ENCODE measurements at places on chromosomes 6 and 20. TPM values are rescaled to one million over a fixed set of nuclear protein-coding genes. Genes with fewer than 3 reads are reported as not detected.

The RAET1G gene
- total RNA-seq = 2.2 TPM

The ZKSCAN4 gene
- total RNA-seq = 19.0 TPM

DNA sequence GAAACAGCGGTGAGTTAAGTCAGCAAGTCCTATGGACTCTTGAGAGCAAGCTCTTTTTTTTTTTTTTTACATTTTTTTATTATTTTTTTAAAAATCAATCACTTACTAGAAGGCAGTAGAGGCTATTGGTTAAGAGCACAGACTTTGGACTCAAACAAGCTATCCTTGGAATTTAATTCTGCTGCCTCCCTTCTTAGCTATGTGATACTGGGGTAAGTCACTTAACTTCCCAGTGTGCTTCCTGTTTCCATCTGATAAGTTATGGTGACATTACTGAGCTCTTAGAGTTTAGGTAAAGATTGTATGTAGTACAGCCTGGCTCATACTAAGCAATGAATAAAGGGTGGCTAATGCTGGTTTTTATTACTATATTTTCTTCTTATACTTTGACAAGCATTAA, 770.5 kb upstream of the FLRT3 start:
- DNase-seq = no peak

DNA sequence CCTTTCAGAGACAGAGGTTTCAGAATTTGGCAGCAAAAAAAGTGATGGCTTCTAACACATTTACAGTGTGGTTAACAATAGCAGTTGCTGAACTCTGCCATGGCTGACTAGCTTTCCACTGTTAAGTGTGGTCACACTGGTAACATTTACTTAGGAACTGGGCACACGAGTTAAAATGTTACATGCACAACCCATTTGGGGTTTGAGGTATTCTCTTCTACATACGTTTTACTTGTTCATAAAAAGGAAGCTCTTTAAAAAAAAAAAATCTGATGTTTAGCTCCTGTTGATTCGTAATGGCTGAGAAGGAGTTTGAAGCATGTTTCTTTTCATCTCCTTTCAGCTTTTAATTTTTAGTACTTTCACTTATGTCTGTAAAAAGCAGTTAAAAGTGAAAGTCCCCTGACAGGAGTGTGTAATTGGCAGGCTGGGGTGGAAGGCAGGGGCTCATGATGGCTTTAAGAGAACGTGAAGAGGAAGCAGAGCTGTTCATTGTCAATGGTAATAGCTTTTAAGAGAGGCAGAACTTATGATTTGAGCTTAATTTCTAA, 245.9 kb downstream of the FARS2 start:
- no peak for DNase-seq

GRCh38 chr6:46816626-46817025, 23.4 kb downstream of the MEP1A start:
- no peak for DNase-seq

DNA sequence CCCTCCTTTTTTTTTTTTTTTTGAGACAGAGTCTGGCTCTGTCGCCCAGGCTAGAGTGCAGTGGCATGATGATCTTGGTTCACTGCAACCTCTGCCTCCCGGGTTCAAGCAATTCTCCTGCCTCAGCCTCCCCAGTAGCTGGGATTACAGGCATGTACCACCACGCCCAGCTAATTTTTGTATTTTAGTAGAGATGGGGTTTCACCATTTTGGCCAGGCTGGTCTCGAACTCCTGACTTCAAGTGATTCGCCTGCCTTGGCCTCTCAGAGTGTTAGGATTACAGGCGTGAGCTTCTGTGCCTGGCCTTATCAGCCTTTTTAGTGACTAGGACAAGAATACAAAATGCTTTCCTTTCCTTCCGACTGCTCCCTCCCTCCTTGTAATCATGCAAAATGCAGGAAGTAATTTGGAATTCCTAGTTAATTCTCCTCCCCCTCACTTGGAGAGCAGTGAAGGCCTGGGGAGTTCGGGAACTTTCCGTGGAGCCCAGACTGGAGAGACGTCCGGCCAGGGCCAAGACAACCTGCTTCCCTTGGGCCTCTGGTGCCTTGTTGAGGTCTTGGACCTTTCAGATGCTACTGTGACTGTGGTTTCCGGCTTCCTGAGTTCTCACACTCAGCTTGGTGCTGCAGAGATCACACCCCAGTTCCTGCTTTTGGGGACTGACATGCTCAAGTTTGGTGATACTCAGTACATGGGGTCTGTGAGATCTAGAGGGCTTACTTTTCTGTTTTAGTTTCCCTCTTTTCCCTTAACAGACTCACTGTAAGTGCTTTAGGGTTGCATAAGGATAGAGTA, 3.9 kb upstream of the PHF20 start:
- peak; percentile 31 for DNase-seq
